ENCODE measurements at places on chromosomes 4 and X.

DNA sequence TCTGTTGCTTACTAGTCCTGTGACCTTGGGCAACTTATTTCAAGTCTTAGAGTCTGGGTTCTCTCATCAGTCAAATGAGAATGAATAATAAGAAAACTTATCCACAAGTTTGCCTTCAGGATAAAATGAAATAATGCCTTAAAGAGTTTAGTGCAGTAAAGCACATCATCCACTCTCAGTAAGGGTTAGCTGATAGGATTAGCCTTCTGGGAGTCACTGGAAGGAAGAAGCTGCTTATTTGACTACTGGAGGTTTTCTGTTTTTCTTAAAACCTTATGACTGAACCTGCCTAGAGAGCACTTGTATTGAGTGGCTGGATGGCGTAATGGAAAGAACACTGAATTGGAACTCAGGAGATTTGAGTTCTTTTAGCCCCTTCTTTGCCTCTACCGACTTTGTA, 1.8 kb downstream of the RNF128 start:
- no peak for DNase-seq

DNA sequence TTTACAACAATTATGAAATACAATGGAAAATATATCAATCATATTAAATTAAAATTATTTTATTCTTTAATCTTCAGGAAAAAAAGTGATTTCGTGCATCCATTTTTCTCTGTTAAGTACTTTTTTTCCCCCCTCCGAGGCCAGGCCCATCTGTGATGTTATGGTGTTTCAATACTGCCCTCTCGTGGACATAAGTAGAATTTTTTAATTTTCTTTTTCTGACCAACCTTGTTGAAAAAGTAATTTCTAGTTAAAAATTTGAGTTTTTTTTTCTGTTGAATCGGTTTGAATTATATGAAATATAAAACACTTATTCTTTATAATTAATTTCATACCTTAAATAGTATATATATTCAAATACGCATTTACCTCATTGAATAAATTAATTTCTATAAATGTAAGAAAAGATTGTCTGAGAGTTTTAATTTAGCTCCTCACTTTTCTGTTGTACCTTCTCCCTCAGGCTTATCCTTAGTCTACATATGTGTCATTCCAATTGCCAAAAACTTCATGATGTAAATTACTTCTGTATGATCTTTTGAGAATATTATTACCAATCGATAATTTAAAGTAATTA, 175.8 kb upstream of the TECRL start:
- DNase-seq: no peak

- DNase-seq: no peak
These were observed 7.0 kb upstream of the TXK start for GRCh38 chr4:48141048-48141447.

DNA sequence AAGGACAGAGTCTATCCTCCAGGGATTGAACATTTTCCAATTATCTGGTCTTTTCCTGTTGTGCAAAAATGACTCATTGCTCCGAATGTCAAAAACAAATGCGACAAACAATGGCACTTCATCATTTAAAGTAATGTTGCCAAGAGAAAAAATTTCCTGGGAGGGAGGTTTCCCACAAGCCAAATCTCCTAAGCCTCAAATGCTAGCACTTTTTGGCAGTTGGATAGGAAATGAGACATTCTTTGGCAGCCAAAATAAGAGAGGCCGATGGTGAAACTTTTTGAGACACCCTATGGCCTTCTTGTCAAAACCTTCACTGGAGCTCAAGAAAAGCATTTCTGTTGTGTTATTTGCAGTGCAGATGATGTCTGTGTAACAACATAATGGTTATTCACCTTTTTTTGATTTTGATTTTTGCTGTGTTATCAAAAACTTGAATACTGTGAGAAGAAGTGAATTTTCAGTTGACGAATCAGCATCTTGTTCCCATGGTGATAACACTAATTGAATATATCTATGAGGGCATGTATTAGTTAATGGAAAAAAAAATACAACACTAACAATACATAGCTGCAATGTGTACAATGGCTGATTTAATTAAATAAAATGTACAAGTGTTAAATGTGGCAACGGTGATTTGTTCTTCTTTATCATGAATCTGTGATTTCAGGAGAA, 333.8 kb downstream of the ANK2 start:
- no peak for DNase-seq

DNA sequence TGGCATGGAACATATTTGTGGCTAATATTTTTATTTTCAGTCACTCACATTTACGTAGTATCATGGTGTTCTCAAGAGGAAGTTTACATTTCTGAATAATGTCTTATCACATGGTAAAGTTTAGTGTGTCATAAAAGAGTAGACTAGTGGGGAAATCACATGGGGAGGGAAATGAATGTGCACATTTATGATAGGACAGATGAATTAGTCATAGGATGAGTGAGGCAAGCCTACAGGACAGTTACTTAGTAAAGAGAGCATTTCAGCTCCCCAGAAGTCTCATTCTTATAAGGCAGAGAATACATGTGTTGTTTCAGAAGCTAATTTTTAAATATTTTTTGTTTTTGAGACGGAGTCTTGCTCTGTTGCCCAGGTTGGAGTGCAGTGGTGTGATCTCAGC, 6.2 kb downstream of the GK start:
- no peak for DNase-seq

Measured in activated naive CD4-positive, alpha-beta T cell treated with anti-CD3 and anti-CD28 coated beads, Interleukin-2, amount 50 U/mL, for 16 hours (primary cell).